ENCODE measurements at places on chromosomes 3 and 15.

GRCh38 chr3:99863588-99863987 lies 45.9 kb downstream of the CMSS1 start:
- no peak for DNase-seq

DNA sequence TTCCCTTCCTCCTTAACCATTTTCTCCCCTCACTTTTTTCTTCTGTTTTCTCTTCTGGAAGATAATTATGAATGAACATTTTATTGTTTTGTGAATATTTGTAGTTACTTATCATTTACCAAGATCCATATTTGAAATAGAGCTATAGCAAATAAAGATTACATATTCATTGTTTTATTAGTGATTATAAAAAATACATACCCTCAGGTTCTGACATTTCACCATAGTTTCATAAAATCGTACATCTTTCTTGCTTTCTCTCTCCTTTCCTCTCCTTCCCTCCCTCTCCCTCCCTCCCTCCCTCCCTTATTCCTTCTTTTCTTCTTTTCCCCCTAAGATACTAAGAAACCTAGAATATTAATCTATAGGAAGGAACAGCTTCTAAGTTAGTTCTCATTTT lies 410.9 kb upstream of the GOLIM4 start:
- no peak for DNase-seq

- DNase-seq = no peak
These were observed 170.1 kb downstream of the APBA2 start for GRCh38 chr15:29055876-29056275.

DNA sequence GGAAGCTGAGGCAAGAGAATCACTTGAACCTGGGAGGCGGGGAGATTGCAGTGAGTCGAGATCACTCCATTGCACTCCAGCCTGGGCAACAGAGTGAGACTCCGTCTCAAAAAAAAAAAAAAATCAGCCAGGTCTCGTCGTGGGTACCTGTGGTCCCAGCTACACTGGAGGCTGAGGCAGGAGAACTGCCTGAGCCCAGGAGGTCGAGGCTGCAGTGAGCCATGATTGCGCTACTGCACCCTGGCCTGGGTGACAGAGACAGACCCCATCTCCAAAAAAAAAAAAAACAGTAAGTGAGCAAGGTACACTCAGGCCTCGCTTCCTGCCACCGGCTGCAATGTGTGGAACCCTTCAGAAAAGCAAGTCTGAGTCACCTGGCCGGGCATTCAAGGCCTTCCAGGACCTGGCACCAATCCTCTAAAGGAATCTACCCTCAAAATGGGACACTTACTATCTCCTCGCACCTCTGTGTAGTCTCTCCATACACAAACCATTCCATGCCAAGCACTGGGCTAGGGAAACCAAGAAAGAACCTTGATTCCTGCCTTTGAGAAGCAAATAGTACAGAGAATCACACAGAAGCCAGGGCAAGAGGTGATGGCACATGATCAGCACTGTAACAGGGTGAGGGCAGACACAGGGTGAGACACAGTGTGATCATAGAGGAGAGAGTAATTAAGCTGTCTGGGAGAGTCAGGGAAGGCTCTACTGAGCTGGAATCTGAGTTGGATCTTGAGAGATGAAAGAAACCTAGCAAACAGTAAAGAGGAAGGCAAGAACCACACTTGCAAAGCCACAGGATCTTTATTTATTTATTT lies 9.7 kb downstream of the SCAMP2 start:
- no peak for DNase-seq

- no peak for DNase-seq
These were observed 25.2 kb upstream of the C2CD4B start for GRCh38 chr15:62190274-62190673.

- DNase-seq = no peak
These were observed 245.1 kb downstream of the ADAMTS17 start for GRCh38 chr15:100096700-100097099.

DNA sequence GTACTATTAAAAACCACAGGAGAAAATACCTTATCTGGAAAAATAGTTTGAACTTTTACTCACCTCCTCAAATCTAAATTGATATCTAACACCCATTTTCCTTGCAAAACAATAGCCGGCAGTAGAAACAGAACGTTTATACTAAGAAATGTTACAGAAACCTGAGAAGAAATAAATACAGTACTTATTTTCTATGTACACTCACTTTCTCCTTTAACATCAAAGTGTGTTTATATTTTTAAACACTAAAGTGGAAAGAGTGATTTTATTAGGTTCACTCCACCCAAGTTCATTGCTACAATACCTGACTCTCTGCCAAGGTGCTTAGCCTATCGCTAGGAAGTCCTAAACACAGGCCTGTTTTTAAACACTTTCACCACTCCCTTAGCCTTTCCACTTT lies 87.8 kb upstream of the TJP1 start:
- no peak for DNase-seq

DNA sequence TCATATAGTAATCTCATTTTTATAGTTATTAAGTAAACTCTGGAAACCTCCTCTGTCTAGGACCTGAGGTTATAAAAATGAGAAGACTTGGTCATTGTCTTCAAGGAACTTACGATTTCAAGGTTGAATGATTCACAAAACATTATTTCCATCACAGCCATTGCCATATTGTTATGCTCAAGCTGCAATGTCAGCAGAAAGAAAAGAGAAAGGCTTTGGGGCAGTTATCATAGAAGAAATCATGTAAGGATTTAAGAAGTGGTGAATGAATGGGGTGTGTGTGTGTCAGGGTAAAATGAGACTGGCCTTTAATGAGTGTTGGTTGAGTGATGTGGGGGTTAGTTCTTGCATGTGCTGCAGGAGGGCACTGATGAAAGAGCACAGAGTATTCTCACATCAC lies 346.8 kb downstream of the SQOR start:
- no peak for DNase-seq

DNA sequence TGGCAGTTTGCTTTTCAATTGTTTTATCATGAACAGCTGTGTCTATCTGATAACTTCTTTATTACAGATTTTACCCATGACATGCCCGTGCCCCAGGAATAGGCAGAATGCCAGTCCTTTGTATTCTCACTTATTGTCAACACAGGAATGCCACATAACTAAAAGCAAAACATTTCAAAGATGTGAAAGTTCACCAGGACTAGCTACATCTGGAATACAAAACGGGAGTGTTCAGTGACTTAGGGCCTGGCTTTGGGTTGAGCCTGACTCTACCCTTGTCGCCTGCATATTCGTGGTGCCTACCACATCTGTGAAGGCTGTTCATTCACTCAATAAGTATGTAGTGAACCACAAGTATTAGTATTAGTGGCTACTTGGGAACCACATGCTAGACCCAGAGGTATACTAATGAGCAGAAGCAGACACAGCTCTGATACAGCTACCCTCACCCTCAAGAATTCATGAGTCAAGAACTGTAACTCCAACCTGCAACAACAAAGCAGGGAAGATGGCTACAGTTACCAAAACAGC lies 2.9 kb downstream of the TNFSF10 start:
- no peak for DNase-seq

DNA sequence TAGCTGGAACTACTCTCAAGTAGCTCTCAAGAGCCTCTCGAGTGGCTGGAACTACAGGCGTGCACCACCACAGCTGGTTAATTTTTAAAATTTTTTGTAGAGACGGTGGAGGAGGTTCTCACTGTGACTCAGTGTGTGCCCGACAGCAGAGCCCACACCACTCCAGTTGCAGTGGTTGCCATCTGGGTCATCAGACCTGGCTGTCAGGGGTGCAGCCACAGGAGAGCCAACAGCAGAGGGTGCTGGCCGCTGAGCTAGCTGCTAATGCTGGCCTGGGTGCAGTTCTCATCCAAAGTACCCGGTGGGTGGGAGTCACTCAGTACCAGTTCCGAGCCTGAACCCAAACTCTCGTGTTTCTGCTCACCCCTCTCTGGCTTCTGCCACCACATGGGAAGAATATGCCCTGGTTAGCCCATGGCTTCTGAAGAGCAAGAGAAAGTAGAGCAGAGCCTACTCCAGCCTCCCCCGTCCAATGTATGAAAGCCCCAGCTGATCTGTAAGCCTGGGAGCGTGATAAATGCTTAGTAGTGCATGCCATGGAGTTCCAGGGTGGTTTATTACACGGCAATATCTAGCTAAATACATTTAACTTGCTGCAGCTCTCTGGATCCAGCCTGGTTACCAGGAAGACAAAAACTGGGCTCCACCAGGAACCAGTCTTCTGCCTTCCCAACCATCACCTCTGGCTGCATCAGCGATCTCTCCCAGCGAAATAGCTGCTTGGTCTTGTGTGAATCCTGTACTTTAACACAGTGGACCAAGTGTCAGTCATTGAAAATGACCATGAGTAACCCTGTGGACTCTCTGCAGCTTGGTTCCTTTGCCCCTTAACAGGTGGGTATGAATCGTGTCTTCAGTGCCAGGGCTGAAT lies 17.1 kb downstream of the UMPS start:
- DNase-seq = no peak

DNA sequence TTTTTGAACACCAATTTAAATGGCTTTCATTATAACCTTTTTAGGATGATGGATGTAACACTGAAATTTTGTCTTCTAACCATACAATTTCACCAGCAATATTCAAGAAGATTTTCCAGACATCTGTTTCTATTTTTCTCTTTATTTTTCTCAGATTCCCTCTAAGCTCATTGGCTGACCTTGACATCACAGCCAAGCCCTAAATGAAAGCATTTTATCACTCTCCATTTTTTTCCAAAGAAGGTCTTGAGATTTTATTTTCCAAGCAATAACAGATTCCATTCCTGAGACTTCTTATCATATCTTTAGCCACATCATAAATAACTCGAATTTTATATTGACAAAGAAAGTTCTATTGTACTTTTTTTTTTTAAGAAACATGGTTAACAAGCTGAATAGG lies 392.6 kb upstream of the THBS1 start:
- no peak for DNase-seq

DNA sequence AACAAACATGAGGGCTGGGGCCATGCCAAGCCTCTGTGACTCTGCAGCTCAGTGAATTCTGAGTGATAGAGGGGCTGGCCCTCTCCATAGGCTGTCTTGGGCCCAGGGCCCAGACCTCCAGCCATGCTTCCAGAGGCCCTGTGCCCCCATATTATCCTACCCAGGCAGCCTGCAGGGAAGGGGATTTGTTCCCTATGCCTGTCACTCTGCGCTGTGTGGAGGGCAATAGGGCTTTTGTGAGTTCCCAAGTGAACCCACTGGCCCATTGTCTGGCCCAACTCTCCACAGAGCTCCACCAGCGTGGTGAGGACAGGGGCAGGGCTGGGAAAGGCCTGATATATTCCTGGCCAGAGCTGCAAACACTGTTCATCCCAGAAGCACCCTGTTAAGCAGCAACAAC lies 113.2 kb downstream of the EPHB1 start:
- DNase-seq = no peak

DNA sequence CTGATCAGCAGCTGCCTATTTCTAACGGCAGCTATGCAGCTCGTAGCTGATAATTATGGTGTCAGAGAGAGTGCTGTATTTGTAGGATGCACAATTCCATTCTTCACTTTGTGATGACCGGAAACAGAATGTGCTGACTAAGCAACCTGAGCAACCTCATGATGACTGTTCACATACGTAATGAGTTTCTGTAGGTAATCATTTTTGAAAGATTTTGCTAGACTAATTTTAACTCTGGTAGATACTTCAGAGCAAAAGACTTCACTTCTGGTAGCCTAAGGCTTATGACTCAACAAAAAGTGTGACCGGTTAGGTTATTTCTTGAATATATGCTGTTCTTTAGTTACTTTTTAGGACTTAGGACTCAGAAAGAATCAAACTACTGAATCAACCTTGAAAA lies 567.7 kb downstream of the NAALADL2 start:
- DNase-seq = no peak

GRCh38 chr15:81363276-81363675 lies 10.7 kb downstream of the TMC3 start:
- DNase-seq = no peak

DNA sequence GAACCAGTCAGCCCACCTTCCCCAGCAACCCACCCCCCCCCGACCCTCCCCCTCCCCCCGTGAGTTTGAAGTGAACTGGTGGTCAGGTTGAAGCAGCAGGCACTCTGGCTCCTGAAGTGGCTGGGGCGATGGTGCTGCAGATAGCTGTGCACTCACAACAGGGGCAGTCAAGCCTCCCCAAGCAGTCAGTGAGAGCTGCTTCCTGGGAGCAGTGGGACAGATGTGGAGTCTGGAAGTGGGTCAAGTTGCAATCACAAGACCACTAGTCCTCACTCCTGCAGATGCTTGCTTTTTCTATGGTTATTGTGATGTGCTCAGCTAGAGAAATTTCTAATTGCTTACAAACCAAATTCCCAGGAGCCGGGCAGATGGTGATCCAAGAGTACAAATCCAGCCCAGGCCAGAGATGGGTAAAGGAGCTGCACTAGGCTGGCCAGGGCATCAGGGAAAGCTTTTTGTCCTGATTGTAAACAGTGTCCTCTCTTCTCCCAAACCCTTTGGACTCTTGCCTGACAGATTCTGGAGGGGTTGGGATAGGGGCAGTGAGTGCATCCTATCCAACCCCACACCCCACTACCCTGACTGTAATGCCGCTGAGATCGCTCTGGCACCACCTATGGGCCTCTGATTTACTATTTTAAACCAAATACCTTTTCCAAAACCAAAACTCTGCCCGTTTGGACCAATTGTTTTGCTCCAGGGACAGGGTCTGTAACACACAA lies 9.8 kb upstream of the CLPX start:
- DNase-seq = no peak

- no peak for DNase-seq
These were observed 68.0 kb downstream of the TFG start for GRCh38 chr3:100777271-100777670.

- no peak for DNase-seq
These were observed 72.0 kb upstream of the HERC1 start for GRCh38 chr15:63905558-63906265.

GRCh38 chr3:46280105-46280797 lies 38.0 kb downstream of the CCR3 start:
- DNase-seq = no peak

DNA sequence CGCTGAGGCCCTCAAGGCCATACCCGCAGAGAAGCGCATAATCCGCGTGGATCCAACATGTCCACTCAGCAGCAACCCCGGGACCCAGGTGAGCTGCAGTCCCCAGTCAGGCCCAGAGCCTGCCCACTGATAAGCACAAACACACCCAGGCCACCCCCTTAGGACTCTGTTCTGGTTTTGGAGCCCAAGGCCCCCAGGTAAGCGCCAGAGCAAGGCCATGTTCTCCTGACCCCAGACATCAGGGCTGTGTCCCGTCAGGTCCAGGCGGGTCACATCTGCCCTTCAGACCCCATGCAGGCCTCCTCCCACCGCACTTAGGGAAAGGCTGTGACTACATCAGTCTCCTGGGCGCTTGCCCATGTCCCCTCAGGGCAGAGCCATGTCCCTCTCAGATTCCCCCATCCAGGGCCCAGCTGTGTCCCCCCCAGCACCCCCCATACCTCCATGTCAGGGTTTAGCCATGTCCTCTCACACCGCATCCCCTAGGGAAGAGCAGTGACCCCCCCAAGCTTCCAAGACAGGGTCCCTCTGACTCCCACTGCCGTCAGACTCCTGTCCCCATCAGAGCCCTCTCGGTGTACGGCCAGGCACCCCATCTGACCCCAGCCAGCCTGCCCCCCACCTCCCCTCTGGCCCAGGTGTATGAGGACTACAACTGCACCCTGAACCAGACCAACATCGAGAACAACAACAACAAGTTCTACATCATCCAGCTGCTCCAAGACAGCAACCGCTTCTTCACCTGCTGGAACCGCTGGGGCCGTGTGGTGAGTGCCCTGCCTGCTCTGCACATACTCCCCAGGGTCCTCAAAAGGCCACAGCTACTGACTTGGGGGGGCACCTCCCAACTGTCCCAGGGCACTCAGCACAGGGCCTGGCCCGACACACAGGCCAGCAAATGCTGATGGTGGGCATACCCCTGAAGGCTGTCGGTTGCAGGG lies 1.6 kb downstream of the PARP3 start:
- DNase-seq = no peak

All from NCI-H2171 (cell line).